ENCODE measurements at places on chromosomes 16 and 17.

- DNase-seq, result no peak
Observed at GRCh38 chr16:28217326-28217725, 5.6 kb upstream of the XPO6 start.

DNA sequence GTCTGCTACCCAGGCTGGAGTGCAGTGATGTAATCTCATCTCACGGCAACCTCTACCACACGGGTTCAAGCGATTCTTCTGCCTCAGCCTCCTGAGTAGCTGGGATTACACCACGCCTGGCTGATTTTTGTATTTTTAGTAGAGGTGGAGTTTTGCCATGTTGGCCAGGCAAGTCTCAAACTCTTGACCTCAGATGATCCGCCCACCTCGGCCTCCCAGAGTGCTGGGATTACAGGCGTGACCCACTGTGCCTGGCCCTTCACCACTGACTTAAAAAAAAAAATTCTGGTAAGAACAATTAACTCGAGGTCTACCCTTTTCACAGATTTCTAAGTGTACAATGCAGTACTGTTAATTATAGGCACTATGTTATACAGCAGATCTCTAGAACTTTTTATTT is 279.4 kb downstream of the PARN start:
- DNase-seq, result no peak

- DNase-seq, result no peak
Observed at GRCh38 chr16:66324815-66325515, 41.5 kb upstream of the CDH5 start.

DNA sequence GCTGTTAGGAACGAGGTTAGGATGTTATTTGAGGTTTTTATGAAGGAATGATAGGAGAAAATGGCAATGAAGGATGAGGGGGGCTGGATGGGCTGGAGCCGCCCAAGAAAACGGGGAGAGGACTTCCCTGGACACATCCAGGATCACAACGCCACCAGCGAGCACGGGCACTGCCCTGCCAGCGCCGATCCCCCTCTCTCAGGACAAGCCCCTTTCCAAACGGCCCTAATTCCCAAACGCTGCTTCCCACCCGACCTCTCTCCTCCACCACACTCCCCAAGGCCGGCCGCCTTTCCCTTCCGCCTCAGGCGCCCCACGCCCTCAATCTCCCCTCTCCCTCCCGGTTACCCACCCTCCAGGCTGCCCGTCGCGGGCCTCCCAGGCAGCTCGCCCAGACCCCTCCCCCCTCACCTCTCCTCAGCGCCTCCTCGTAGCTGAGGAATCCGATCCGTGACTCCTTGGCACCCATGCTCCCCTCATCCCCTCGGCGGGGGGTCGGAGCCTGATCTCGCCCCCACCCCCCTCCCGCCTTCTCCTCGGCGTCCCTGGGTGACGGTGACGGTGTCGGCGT is 377 bp downstream of the USP32 start:
- DNase-seq, result no peak

- no peak for DNase-seq
Observed at GRCh38 chr17:80861892-80862291, 129.7 kb upstream of the CHMP6 start.

GRCh38 chr16:75083813-75084212 is 32.8 kb downstream of the LDHD start:
- no peak for DNase-seq

GRCh38 chr17:80220054-80220735 is at the start of the genes SGSH and SLC26A11:
SGSH (minus strand) TSS chr17:80220333; CDS start chr17:80220313, 20 bp downstream.
SLC26A11 (plus strand) TSS chr17:80220427; CDS start chr17:80221561, 1,134 bp downstream.
- peak; percentile 79 for DNase-seq

DNA sequence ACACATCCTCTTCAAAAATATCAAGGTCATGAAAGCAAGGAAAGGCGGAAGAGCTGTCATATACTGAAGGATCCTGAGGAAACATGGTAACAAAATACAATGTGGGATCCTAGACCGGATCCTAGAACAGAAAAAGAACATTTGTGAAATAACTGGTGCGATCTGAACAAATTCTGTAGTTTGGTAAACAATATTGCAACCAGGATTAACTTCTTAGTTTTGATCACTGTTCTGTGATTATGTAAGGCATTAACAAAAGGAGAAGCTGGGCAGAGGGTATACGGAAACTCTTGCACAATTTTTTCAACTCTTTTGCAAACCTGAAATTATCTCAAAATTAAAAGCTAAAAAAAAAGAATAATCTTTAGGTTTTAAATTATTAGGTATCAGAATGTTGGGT is 109.7 kb downstream of the TRIM37 start:
- DNase-seq, result peak; percentile 90

DNA sequence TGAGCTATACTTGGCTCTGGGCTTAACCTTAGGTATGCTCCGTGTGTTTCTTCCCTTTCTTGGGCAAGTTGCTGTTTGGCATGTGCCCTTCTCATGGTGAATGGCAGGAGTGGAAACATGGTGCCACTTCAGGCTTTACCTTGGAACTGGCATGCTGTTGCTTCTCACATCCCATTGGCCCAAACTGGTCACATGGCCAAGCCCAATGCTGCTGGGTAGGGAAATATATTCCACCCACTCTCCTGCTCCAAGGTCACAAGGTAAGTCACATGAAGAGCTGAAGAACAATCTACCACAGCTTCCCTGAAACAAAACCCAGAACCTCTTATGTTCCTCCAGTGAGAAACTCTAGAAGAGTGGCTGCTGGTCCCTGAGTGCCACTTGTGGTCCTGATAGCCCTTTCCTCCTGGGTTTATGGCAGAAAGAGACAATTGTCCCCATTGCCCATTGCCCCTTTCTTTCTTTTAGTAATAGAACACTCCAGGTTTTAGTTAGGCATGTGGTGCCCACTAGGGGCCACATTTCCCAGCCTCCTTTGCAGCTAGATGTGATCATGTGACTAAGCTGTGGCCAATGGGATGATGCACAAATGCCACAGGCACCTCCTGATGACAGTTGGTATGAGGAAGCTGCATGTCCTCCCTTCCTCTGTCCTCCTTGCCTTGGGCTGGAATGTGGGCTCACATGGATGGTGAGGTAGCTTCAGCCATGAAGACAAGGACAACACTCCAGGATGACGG is 50.3 kb downstream of the MEOX1 start:
- peak; percentile 37 for DNase-seq

DNA sequence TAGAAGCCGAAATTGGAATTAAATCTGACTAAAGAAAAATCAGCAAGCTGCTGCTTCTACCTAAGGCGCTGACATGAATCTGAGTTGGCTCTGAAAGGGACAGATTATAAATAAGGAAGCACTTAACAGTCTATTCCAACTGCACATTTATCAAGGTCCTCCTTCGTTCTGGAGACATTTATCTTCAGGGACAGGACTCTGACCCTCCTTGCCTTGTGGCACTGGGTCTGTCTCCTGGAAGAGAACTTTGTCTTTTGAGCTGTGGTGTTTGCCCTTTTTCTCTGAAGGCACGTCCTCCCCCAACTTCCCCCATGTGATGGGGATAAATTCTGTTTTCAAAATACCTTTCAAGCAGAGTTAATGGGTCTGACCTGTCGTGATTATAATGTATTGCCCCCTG is 47.0 kb upstream of the MARCHF10 start:
- DNase-seq, result no peak

DNA sequence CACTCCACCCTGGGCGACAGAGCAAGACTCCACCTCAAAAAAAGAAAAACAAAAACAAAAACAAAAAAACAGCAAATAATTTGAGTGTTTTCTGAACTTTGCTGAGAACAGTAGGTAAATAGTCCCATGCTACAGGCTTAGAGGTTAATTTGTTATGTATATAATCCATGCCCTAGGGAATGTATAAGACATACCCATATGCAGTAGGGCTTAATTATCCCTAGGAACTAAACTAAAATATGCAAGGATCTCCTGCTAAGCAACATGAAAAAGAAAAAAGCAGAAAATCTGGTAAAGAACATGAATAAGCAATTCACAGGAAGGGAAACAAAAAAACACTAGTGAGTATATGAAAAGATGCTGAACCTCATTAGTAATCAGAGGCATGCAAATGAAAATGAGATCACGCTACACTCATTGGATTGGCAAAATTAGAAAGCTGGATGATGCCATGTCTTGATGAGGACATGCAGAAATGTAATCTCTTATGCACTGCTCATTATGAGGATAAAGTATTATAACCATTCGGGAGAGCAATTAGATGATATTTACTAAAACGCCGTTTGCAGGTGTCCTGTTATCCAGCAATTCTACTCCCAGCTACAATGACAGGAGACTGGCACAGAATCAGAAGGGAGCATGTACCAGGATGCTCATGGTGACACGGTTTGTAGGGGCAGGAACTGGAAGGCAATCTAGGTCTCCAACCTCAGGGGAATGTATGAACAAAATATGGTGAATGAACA is 5.6 kb downstream of the KCTD13 start:
- no peak for DNase-seq

DNA sequence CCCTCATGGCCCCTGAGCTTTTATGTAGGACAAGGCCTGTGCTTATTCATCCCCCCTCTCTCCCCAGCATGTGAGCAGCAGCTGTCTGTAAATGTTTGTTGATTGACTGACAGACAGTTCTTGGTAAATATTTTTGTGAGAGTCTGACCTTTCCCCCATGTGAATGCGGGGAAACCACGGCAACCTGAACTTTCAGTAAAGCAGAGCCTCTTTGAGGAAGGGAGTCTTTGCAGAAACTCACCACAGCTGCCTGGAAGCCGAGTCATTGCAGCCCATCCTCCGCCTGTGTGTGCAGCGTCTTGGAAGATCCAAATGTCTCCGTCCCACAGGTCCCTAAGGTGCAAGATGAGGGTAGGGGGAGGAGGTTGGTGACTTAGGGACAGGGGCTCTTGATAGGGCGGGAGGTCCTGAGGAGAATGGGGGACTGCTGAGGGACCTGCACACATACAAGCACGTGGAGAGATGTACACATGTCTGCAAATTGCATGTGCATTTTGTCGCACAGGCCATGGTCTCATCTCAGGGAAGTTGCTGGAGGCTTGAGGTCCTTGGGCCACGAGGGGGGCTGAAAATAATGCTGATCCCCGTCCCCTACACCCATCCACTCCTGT is 23.0 kb upstream of the IL21R start:
- peak; percentile 50 for DNase-seq

GRCh38 chr17:283911-284675 is 68.5 kb downstream of the RPH3AL start:
- no peak for DNase-seq

DNA sequence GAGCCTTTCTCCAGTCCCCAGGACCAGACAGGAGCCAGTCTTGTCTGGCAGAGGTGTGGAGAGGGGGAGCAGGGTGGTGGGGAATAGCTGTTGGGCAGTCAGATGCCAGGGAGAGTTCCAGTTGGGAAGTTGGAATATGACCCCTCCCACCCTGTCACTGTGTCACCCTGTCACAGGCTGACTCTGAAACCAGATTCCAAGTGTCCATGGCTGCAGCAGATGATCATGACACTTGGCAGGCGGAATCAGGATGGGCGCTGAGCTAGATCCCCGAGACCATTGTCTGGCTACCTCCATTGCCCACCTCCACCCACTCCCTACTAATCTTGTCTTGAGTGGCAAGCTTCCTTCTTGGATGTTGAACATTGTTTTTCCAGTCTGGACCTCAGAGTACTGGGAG is 9.2 kb upstream of the NFATC3 start:
- DNase-seq, result no peak

DNA sequence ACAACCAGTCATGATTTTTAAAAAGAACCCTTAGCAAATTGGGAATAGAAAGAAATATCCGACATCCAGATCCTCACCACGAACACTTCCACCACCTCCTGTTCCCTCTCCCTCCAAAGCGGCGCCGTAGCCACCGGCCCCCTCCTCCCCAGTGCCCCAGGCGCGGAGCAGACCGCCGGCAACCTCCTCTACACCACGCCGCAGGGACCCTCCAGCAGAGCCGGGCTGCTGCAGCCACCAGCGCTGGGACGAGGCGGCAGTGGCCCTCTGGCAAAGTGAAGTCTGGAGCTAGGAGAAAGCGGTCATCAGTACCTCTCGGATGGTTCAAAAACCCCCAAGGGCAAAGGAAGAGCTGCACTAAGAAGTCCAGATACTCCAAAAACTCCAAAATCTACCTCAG is 41.4 kb upstream of the SLFN13 start:
- no peak for DNase-seq

GRCh38 chr17:76481071-76481655 is 13.8 kb downstream of the AANAT start:
- no peak for DNase-seq

DNA sequence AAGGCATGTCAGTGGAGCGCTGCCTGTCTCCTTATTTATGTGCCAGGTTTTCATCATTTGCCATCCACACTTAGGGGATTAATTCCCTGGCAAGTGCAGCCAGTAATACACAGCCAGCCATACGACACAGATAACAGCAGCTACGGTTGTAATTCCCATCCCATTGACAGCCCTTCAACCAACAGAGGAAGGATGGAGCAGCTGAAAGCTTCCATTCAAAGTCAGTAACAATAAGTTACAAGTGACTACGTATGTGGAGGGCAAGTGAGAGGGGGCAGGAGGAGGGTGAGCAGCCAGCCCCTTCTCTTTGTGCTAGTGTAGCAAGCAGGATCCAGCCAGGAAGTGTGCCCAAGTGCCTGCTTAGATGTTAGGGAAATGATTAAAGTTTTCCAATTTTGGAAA is 53.8 kb upstream of the LYRM9 start:
- no peak for DNase-seq

- no peak for DNase-seq
Observed at GRCh38 chr17:78934681-78935418, 9.7 kb upstream of the TIMP2 start.

GRCh38 chr17:75834928-75835653 is 9.1 kb downstream of the UNC13D start:
- no peak for DNase-seq

- DNase-seq, result no peak
Observed at GRCh38 chr17:19433727-19434340, 22.8 kb downstream of the RNF112 start.

- no peak for DNase-seq
Observed at GRCh38 chr16:85899444-85899843, 482 bp downstream of the IRF8 start.

GRCh38 chr16:77213542-77214106 is 14.4 kb downstream of the SYCE1L start:
- no peak for DNase-seq

- DNase-seq, result peak; percentile 69
Observed at GRCh38 chr17:36104701-36105181, 1.1 kb downstream of the CCL4 start.
